Stimulated activated CD4-positive, alpha-beta T cell treated with anti-CD3 and anti-CD28 coated beads, Interleukin-4, amount 100 ng/mL, for 1 hour (primary cell): ENCODE measurements at places on chromosomes 7 and 10.
A peak's percentile ranks its signal among the peaks of the same experiment; 100 is the strongest.

DNA sequence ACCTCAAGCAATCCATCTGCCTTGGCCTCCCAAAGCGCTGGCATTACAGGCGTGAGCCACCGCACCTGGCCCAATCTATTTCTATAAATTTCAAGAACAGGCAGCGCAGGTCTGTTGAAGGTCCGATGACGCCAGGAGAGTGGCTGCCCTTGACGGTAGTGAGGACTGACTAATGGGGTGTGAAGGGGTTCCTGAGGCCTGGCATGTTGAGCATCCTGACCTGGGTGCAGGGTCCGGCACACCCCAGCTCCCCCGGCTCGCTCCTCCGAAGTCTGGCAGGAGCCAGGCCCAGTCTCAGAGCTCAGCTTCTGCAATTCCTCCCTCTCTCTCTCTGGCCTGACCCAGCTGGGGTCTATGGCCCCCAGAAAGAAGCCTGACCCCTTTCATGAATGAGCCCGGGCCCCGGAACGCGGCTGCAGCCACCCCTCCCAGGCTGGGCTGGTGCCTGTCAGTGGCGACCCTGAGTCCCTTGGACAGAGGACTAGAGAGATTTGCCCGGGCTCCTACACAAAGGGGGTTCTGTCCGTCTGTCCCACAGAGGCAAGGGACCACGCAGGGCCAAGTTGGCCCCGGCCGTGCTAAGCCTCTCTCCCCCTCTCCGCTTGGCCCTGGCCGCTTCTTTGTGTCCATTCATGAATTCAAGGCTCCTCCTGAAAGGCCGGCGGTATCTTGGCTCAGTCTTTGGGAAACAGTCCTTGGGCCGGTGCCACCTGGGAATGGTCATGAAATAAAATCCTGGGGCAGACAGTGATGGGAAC is 18.8 kb downstream of the MMD2 start:
- DNase-seq = no peak

GRCh38 chr10:78124167-78124566 is 90.5 kb downstream of the RPS24 start:
- DNase-seq = no peak

- no peak for DNase-seq
Measured at GRCh38 chr7:71613313-71613712, 481.4 kb downstream of the GALNT17 start.

GRCh38 chr7:139172775-139173174 is 58.3 kb upstream of the UBN2 start:
- DNase-seq = no peak

GRCh38 chr10:77836299-77836820 is 90.2 kb downstream of the DLG5 start:
- DNase-seq = peak; percentile 54

DNA sequence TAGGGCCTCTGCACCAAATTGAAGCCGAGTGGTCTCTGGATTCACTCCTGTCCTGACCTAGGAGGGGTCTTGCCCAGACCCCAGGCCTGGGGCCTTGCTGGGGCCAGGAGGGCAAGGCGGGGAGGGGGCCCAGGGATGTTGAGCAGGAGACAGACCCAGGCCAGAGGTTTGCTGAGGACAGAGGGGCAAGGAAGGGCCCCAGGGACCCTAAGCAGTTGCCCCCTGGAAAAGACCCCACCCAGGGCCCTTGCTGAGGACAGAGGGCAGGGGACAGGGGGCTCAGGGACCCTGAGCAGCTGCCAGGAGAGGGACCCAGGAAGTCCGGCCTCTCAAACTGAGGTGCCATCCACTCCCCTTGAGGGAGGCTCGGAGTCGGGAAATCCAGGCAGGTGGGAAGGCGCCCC is 32.7 kb downstream of the FOXL3 start:
- DNase-seq = no peak

- DNase-seq = no peak
Measured at GRCh38 chr10:123038782-123039631, 30.2 kb downstream of the ACADSB start.

DNA sequence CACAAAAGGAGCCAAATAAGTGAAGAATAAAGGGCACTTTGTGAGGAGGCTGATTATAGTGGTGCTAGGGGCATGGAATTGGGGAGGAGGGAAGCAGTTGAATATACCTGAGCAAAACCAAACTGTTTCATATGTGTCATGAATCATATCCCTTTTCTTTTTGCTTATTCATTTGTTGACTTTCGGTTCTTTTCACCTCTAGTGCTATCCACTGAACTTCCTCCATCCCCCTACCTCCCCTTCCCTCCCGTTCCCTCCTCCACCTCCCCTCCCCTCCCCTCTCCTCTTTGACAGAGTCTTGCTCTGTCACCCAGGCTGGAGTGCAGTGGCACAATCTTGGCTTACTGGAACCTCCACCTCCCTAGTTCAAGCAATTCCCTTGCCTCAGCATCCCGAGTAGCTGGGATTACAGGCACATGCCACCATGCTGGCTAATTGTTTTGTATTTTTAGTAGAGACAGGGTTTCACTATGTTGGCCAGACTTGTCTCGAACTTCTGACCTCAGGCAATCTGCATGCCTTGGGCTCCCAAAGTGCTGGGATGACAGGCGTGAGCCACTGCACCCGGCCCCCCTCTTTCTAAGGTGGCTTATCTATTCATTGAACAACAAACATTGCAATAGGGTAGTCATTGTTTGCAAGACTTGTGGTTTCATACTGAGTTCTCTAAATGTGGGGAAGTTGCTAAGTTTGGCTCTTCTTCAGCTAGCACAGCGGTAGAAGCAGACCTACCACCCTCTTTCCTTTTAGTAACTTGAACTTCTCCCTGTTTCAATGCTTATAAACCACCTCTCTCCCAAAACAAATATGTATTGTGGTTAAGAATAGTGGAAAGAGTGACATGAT is 150.4 kb upstream of the PRPS1L1 start:
- DNase-seq = no peak

GRCh38 chr10:44355630-44356029 is 29.3 kb downstream of the CXCL12 start:
- DNase-seq = no peak

- no peak for DNase-seq
Measured at GRCh38 chr10:42996588-42996987, 80.3 kb upstream of the RET start.

- no peak for DNase-seq
Measured at GRCh38 chr10:31476088-31476487, 157.1 kb downstream of the ZEB1 start.

GRCh38 chr10:128596906-128597305 is 470.7 kb upstream of the MKI67 start:
- no peak for DNase-seq

- DNase-seq = no peak
Measured at GRCh38 chr10:17951868-17952371, at the start of gene SLC39A12. SLC39A12 (plus strand) TSS chr10:17951918; CDS start chr10:17953277, 1,359 bp downstream.

- DNase-seq = no peak
Measured at GRCh38 chr7:133730360-133730759, 396.8 kb upstream of the LRGUK start.

GRCh38 chr7:95476904-95477594 is 8.7 kb upstream of the ASB4 start:
- peak; percentile 38 for DNase-seq

DNA sequence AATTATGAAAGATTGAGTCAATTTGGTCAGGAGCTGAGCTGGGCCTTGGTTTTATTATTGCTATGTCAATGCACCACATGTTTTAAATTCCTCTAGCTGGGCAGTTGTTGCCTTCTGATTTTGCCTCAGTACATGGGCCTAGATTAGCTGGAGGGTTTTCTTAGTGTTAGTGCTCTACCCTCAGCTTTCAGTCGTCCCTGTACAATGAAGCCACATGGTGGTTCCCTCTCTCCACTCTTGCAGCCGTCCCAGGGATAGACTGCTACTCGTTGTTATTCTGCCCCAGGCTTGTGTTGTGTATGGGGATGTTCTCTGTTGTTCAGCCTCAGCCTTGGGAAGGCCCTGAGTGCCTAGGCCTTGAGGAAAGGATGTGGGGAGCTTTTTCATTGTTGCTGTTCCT is 37.0 kb downstream of the NHLRC2 start:
- no peak for DNase-seq

GRCh38 chr7:130648580-130648979 is 20.0 kb downstream of the COPG2 start:
- DNase-seq = no peak

GRCh38 chr7:25091779-25092178 is 33.3 kb downstream of the CYCS start:
- DNase-seq = no peak

- peak; percentile 75 for DNase-seq
Measured at GRCh38 chr7:107150375-107151073, 18.3 kb upstream of the HBP1 start.

DNA sequence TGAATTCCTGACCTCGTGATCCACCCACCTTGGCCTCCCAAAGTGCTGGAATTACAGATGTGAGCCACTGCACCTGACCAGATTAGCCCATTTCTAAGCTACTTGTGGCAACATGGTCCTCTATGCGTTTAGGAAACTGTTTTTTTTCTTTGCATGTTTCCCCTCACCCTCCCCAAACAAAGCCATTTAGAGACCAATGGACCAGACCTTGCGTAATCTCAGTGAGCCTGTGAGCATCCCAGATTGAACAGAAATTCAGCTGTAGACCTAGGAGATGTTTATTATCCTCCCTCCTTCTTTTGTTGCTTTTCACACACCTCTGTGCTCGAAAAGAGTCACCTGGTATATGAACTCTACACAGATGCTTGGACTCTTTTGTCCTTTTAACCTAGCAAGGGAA is 28.5 kb upstream of the CAMK1D start:
- DNase-seq = no peak

- no peak for DNase-seq
Measured at GRCh38 chr7:36312915-36313334, 76.7 kb upstream of the ANLN start.

- no peak for DNase-seq
Measured at GRCh38 chr7:33517191-33517590, 387.8 kb downstream of the BBS9 start.

GRCh38 chr7:133934977-133935330 is 192.2 kb upstream of the LRGUK start:
- no peak for DNase-seq

DNA sequence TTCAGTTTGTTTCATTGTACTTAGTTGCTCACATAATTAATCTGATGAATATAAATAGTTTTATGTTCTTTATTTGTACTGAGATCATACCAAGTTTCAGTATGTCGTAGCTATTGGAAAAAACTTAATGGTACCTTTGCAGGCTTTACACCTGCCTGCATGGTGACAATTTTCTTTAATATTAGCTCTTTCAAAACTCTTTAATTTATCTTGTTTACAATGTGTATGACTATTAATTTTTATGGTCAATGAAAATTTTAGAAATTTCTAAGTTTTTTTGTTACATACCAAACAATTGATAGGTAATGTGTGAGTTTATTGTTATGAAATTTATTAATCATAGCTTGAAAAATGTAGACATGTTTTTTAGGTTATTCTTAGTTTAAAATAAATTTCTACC is 4.0 kb downstream of the DYNC2I1 start:
- DNase-seq = no peak

DNA sequence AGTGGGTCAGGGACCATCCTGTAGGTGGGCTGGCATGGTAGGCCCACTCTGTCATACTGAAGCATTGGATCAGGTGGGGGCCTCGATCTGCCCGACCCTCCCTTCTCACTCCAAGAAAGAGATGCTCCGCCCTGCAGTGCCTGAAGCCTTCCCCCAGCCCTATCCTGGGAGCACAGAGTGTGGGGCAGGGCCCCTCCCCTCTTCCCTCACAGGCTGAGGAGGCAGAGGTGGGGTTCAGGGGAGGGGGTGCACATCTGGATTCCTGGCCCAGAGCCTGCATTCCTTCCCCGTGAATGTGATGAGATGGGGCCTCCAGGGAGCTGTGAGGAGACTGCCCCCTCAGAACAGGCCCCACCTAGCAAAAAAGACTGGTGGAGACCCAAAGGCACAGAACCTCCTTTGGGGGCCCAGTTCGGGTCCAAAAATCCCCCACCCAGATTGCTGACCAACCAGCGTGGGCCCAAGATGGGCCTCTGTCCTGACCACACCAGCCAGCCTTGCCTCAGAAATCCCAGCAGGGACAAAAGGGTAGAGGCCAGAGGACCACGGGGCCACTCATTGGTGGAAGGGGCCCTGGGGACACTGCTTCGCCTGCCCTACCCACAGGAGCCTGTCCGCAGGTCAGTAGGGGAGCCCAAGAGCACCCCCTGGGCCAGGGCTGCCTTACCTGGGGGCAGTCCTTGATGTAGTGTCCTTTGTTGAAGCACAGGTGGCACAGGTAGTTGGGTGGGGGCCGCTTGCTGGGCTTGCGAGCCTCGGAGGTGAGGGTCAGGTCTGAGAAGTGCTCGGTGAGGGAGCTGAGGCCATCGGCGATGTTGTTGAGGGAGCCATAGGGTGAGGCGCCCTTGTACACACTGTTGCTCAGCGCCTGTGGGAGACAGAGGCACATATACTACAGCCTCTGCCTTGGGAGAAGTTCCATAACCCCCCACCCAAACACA is 13.3 kb downstream of the ZCCHC24 start:
- DNase-seq = no peak

- peak; percentile 43 for DNase-seq
Measured at GRCh38 chr10:70816220-70816894, 609 bp downstream of the SGPL1 start.

DNA sequence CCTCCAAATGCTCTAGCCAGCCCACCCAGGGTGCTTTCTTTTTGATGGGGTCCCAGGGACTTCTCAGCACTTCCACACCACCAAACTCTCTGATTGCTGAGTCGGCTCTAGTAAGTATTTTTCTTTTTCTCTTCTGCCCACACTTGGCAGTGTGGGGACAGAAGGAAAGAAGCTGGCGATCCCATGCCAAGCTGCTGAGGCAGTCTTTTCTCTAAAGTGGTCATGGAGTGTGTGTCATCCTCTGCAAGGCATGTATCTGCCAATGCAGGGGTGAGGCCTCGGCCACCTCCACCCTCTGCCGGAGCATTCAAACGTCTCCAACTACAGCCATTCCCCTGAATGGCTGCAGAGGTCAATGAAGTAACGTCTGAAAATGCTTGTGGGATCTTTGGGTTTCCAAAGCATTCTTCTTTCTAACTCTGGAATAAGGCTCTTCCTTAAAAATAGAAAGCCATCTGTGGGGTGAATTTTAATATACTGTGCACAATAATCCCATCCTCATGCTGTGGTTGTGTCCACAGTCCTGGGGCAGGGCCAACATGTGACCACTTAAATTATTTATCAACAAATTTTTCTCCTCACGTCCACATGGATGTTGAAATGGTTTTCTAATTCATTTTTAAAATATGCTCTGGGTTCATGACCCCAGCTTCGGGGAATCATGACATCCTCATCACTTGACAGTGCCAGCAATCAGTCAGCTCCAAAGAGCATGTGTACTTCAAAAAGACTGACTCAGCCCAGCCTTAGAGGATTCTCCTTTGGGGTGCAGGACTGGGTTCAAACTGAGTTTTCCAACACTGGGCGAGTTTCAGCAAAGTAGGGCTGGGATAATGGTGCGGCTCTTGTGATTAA is 171.3 kb upstream of the ITGB1 start:
- no peak for DNase-seq

DNA sequence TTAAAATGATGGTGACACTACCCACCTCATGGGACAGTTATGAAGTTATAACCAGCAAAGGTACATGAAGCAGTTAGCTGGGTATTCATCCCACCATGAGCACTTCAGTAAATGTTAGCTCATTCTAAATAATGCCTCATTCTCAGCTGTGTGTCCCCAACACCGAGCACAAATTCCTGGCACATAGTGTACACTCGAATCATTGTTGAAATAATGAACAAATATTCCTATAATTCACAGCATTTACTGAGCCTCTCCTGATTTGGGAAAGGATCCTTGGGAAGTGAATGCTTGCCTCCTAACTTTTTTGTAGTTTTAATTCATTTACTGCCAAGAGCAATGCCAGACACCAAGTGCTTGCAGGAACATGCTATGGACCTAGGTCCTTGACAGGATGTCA is 235.2 kb downstream of the DGKI start:
- no peak for DNase-seq

- peak; percentile 13 for DNase-seq
Measured at GRCh38 chr10:59625721-59626522, 83.7 kb downstream of the SLC16A9 start.
